ENCODE measurements at places on chromosomes 16 and 17. TPM values are rescaled to one million over a fixed set of nuclear protein-coding genes. Genes with fewer than 3 reads are reported as not detected.

The PTX4 gene
- total RNA-seq: not detected

The HOXB1 gene
- total RNA-seq: not detected

The TRPV3 gene
- 1.2 TPM for total RNA-seq

GRCh38 chr16:19896951-19897350 is 12.3 kb upstream of the GPRC5B start:
- no peak overlapping the region for H3K27ac ChIP-seq
- H3K4me1 ChIP-seq: no peaks in the 10 kb centered on the region
- H3K4me3 ChIP-seq: no peak overlapping the region
- H3K36me3 ChIP-seq: no peaks in the 10 kb centered on the region
- no peak for DNase-seq
- H3K27me3 ChIP-seq: no peaks in the 10 kb centered on the region

- no peak for DNase-seq
- no peaks in the 10 kb centered on the region for H3K27me3 ChIP-seq
- no peak overlapping the region for H3K27ac ChIP-seq
- no peaks in the 10 kb centered on the region for H3K36me3 ChIP-seq
These were observed 139.7 kb upstream of the PLCG2 start for GRCh38 chr16:81639348-81639747.

DNA sequence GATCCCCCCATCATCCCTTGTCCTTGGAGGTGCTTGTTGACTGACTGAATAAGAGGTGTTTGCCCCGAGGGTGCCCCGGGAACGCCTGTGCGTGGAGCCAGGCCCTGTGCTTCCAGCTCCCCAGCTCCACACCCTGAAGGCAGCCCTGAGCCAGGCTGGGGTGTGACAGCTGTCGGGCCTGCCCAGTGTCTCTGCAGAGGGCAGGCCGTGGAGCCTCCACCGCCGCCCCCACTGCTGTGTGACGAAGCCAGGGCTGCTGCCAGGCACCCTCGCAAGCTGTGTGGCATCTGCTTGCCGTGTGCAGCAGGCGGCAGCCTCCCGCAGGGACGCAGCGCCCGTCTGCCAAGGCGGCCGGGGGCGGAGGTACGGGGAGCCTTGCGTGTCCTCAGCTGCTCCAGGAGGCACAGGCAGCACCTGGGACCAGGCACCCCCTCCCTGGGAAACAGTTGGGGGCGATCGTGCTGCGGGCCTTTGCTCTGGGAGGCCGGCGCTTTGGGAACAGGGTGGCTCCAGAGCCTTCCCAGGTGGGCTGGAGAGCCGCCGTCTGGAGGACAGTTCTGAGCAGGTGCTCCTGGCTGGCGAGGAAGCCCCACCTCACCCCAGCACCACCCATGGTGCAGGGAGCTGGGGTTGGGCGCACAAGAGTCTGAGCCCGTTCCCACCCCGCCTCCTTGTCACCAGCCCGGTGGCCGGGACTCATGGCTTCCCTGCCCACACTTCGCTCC is 26.6 kb downstream of the GSE1 start:
- no peak for DNase-seq
- H3K27me3 ChIP-seq: no peaks in the 10 kb centered on the region
- no peak overlapping the region for H3K27ac ChIP-seq
- no peak overlapping the region for H3K4me3 ChIP-seq
- H3K36me3 ChIP-seq: no peaks in the 10 kb centered on the region

- no peaks in the 10 kb centered on the region for H3K36me3 ChIP-seq
- no peak overlapping the region for H3K4me3 ChIP-seq
- no peak overlapping the region for H3K27ac ChIP-seq
- DNase-seq: no peak
These were observed 17.5 kb downstream of the WWOX start for GRCh38 chr16:78116946-78117345.

DNA sequence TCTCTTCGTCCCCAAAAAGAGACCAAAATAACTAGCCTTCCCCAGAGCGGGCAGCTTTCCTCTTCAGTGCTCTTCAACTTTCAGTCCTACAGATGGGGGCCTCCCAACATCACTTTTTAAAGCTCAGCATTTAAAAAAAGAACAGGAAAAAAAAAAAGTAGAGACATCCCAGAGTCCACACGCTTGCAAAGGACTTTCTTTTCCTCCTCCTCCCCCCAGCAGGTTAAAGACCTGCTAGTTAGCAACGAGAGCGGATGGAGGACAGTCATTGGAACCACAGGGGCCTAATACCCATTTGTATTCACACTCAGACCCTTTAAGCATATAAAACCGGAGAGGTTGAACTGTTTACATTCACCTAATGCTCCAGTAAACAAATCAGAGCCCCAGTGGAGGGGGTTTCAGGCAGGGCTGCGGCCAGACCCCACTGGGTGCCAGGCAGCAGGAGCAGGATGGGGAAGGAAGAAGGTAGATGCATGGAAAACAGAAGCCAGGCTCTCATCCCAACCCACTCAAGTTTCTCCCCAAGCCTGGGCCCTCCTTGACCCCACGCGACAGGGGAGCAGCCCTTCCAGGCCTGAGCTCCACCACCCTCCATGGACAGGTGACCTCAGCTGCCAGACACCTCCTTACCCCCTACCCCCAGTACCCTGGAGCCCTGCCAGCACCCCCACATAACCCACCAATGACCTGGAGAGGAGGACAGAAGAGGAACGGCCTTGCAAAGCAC is 15.2 kb downstream of the ZFHX3 start:
- peak; percentile 65 for DNase-seq
- no peaks in the 10 kb centered on the region for H3K27me3 ChIP-seq
- peaks cover 3% of the 10 kb centered on the region for H3K4me1 ChIP-seq
- H3K4me3 ChIP-seq: no peak overlapping the region
- H3K27ac ChIP-seq: no peak overlapping the region

DNA sequence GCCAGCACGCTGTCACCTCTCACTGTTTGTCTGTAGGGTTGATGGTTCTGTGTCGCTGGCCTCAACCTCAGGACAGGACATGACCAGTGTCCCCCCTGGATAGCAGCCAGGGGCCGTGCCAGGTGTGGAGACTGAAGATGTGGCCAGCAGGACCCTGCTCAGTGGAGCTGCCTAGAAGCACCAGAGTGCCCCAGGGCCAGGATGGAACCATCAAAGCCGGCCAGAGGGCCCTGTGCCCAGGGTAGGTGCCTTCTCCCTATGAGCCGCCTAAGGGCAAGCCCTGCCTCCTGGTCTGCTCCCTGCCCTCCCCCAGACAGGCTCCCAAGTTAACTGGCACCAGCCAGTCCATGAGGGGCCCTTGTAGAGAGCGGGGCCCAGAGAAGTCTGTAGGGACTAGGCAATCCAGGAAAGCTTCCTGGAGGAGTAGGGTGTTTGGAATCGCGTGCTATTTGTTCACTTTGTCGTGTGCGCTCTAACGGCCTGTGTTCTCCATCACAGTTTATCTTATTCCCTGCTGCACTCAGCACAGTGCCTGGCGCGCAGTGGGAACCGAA is 546 bp upstream of the NDUFB10 start:
- H3K27ac ChIP-seq: no peak overlapping the region
- no peaks in the 10 kb centered on the region for H3K36me3 ChIP-seq
- peak overlapping the region; percentile 81 for H3K4me3 ChIP-seq
- H3K27me3 ChIP-seq: no peaks in the 10 kb centered on the region
- no peak for DNase-seq

All from kidney (tissue), 22 donors.